Stimulated activated naive CD8-positive, alpha-beta T cell treated with anti-CD3 and anti-CD28 coated beads, Interleukin-15, Interleukin-2, amounts not matched to agents 100 U/mL and 50 U/mL, for 24 hours (primary cell): ENCODE measurements at places on chromosomes 5 and 9.

GRCh38 chr9:136719195-136719880 is 7.0 kb downstream of the DIPK1B start:
- DNase-seq: peak; percentile 43

- DNase-seq: no peak
Measured at GRCh38 chr9:30972654-30973053, 1411.8 kb upstream of the ACO1 start.

DNA sequence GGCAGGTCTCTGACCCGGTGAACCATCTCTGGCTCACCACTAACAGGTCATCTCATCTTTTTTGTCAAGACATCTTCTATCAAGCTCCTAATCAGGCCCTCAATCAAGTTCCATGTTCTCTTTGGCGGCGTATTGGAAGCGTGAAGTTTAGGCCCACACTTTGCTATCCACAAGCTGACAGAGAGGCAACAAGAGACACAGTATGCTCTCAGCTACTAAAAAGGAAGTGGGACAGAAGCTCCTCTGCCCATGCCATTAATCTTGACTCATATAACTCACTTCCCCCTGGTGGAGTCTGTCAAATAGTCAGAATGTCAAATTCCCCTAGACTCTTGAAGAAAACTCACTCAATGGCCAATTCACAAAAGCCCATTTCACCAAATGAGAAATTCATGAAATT is 77.6 kb upstream of the TMC1 start:
- DNase-seq: peak; percentile 14

GRCh38 chr9:79695531-79696175 is 123.9 kb downstream of the TLE4 start:
- DNase-seq: no peak

DNA sequence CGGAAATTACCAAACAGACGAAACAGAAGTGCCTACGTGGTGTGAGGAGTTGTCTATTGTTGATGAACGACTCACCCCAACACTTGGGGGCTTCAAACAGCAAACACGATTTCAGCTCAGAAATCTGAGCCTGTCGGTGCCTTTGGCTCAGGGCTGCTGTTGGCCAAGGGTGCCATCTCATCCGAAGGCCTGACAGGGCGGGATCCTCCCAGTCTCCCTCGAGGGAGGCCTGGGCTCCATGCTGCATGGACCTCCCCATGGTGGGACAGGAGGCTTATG is 1.3 kb downstream of the LRRC14B start:
- no peak for DNase-seq

DNA sequence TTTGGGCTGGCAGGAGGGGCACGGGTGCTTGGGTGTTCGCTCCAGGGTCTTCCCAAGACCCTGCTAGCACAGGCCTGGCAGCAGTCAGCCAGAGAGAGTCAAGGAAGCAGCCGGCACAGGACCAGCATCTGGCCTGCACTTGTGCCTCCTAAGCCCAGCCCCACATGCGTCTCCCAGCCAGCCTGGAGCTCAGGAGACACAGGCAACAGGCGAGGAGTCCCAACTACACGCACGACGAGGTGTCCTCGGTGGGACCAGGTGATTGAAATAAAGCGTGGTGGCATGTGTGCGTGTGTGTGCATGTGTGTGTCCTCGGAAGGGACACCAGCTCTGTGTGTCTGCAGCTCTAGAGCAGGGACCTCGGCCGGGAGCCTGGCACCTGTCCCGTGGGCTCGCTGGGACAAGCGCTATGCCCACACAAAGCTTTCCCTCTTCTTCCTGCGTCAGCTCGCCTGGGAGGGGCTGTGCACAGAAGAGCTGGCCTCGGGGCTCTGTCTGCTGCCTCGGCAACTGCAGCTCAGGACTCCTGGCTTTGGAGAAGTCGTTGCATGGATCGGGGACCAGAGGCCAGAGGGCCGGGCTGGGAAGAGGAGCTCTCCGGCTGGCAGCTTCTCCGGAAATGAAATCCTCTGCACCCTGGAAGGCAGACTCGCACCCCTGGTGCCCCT is 14.7 kb upstream of the SLC9A3 start:
- DNase-seq: no peak

GRCh38 chr9:99106044-99106375 is 1.1 kb downstream of the TGFBR1 start:
- no peak for DNase-seq

GRCh38 chr9:92627651-92628050 is 42.3 kb downstream of the IPPK start:
- no peak for DNase-seq

DNA sequence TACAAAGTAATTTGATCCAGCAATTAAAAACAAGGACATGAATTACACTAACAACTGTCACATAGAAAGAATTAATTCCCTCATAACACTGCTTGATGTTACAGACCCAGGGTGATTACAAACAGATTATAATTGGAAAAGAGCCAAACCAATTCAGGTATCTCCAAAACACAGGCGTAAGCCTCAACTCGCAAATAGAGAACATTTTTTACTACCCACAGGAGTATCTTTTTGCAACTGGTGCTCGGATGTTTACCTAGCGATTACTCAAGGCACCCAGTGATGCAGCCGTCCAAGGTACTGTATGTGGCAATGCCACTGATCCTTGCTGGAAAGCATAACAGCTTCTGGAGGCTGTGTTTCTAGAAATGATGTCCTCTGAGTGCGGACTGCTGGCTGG is 386.1 kb upstream of the KIF2A start:
- no peak for DNase-seq

GRCh38 chr5:102902647-102903046 is 147.5 kb downstream of the PAM start:
- no peak for DNase-seq
